ENCODE measurements at places on chromosomes 6 and 20.

DNA sequence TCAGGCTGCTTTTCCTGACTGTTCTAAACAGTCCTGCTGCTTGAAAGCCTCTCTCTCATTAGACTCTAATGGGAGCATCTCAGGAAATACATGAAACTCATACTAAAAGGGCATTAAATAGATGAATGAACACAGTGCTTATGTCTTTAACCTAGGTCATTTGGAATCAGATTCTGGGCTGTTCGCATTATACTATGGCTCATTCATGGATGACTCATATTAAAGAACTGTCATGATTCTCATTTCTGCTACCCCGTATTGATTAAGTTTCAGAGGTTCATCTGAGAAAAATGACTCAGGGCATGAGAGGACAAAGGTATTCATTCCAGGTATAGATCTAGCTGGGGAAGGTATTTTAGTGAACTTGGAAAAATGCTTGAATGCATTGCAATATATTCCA lies 335.5 kb downstream of the GJA1 start:
- DNase-seq, result no peak

- no peak for DNase-seq
These were observed 107.9 kb downstream of the DCDC2 start for GRCh38 chr6:24249926-24250325.

- no peak for DNase-seq
These were observed 16.7 kb upstream of the B3GAT2 start for GRCh38 chr6:70973604-70974003.

DNA sequence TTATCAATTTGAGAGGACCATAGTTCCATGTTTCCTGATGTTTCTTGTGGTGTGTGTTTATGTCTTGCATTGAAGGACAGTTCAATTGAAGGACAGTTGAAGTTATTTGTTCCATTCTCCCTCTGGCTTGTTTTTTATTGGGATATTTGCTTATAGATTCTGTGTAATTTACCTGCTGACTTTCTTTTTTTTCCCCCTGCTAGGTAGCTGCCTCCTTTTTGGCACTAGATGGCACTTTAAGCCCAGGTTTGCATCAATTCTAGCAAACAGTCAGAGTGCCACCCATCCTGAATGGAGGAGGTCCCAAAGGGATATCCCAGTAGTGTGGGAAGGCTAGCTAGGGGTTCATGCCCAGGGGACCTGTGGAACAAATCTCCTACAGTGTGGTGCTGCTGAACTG lies 78.1 kb downstream of the CFAP61 start:
- DNase-seq, result no peak

DNA sequence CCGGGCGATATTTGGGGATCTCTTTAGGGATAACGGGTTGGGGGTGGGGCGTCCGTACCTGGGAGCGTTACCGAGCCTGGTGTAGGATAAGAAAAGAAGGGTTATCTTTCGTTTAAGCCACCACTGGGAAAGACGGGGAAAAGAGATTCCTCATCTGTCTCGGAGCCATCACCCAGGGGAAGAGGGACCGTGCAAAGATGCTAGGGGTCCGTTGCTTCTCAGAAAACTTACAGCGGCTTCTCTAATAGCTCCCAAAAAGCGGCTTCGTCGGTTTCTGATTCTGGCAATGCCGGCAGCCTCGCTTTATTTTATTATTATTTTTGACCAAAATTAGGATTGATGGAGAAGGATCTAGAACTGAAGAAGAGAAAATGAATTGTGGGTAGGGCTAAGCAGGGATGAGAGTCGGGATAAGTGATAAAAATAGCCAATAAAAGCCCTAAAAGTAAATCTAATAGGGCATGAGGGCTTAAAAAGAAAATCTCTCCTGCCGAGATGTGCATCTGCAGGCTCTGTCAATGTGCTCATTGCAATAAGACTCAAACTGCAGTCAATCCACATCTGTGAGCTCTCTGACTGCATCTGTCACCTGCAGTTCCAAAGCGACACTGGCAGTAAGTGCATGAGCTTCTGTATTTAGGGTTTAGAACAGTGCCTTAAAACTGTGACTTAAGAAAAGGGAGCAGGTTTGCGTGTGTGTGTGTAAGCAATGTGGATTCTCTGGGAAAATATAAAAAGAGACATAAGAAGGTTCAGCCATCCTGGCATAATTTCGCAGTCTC lies 801 bp downstream of the TBPL1 start:
- DNase-seq, result no peak

- no peak for DNase-seq
These were observed 424.5 kb downstream of the HTR1B start for GRCh38 chr6:77038807-77039206.

DNA sequence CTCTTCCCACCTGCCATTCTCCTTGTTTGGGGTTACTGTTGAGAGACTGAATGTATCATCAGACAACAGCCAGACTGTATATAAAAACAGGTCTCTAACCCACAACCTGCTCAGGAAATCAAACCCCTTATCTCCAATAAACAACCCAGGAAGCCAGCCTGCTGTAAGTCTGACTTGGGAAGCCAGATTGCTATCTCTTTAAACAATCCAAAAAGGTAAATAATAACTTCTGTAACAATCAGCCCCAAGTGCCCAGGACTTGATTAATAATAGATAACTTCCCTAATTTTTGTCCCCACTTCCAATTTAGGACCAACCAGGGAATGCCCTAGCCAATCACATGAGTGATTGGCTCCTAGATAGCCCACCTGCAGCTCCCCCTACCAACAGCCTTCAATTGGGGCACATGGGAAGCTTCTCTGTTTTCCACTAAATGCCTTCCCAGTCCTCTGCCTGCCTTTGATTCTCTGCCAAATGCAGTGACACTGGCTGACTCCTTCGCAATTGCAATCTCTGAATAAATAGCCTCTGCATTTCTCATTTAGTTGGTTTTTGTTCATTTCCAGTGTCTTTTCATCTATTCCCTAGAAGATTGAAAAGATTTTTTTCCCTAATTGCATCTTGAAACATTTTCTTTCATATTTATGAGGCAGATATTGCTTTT lies 117.1 kb upstream of the TAB2 start:
- no peak for DNase-seq

DNA sequence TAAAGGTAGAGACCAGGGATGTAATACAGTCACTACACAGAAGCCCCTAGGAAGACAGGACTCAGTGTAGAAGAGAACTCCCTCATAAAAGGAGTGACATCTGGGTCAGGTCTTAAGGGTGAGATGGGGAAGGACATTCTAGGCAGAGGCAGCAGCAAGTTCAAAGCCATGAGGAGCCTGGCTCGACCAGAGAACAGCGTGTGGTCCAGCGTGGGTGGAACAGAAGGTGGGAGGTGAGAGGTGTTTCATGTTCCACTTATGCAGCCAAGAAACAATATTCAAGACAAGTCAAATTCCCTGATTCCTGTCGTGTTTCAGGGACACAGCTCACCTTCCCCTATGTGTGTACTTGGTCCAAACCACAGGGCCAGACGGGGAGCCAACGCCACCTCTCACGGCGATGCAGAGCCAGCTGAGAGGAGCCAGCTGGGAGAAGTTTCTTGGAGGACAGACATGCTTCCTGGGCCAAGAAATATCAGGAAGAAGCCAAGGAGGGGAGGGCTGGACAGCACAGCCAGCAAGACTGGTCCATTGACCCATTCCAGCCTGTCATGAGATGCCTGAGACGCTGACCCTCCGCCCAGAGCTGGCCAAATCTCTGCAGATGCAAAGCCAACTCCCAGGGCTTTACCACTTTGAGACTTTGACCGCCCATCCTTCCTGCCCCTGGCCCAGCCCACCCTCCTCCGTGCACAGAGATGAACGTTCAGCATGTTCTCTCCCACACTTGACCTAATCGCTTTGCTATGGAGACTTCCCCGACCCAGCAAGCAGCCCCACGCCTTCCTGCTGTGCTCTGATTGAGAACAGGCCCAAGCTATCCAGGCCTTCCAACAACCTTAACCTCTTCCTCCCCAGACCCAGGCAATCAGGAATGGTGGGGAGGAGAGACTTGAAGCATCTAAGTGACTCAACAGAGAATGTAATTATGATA lies 113.8 kb downstream of the PRND start:
- no peak for DNase-seq
